ENCODE measurements at places on chromosomes 7 and 10.

- no peak overlapping the region for H3K4me3 ChIP-seq
- no peaks in the 10 kb centered on the region for H3K4me1 ChIP-seq
- H3K27ac ChIP-seq: no peak overlapping the region
- no peak for DNase-seq
- no peaks in the 10 kb centered on the region for H3K27me3 ChIP-seq
- no peaks in the 10 kb centered on the region for H3K36me3 ChIP-seq
Measured at GRCh38 chr10:22017283-22018020, 13.9 kb upstream of the DNAJC1 start.

- no peaks in the 10 kb centered on the region for H3K27me3 ChIP-seq
- H3K4me1 ChIP-seq: no peaks in the 10 kb centered on the region
- DNase-seq: no peak
- no peak overlapping the region for H3K27ac ChIP-seq
- no peak overlapping the region for H3K4me3 ChIP-seq
Measured at GRCh38 chr7:135774284-135774683, 25.7 kb upstream of the FAM180A start.

DNA sequence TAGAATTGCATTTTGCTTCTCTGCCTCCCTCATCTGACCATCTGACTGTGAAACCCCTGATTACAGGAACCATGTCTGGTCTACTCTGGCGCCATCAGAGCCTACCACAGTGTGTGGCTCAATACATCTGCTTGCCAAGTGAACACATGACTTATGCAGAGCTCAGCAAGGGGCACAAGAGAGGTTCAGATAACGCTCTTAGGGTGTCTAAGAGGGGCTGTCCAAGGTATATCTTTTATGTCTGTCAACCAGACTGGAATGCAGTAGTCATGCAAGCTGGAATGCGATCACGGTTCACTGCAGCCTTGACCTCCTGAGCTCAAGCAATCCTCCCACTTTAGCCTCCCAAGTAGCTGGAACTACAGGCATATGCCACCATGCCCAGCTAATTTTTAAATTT is 10.3 kb upstream of the RRP12 start:
- H3K27ac ChIP-seq: no peak overlapping the region
- no peak for DNase-seq
- H3K27me3 ChIP-seq: no peaks in the 10 kb centered on the region

- no peak for DNase-seq
- no peaks in the 10 kb centered on the region for H3K36me3 ChIP-seq
- no peaks in the 10 kb centered on the region for H3K4me1 ChIP-seq
- no peaks in the 10 kb centered on the region for H3K27me3 ChIP-seq
Measured at GRCh38 chr7:26863518-26864308, 677 bp downstream of the SKAP2 start.

DNA sequence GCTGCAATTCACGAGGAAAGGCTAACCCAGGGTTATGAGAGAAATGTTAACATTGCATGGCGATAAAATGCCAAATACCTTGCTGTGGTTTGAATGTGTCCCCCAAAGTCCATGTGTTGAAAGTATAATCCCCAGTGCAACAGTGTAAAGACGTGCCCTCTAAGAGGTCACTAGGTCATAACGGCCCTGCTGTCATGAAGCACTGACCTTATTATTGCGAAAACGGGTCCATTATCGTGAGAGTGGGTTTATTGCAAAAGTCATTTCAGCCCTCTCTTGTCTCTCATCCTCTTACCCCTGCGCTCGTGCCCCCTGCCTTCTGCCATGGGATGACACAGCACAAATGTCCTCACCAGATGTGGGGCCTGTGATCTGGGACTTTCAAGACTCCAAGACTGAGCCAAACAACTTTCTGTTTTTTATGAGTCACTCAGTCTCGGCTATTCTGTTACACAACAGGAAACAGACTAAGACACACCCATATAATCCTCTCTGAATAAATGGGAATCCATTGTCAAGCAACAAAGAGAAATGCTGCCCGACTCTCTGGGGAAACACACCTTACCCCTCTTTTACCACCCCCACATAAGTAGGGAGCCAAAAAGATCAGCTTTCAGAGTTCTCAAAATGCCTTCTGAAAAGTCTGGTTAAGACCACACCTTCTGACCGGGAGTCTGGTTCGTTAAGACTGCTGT is 73.1 kb upstream of the UCN3 start:
- no peaks in the 10 kb centered on the region for H3K36me3 ChIP-seq
- no peak overlapping the region for H3K27ac ChIP-seq
- no peaks in the 10 kb centered on the region for H3K4me1 ChIP-seq
- no peak overlapping the region for H3K4me3 ChIP-seq

- DNase-seq: no peak
- H3K27ac ChIP-seq: no peak overlapping the region
- H3K27me3 ChIP-seq: no peaks in the 10 kb centered on the region
Measured at GRCh38 chr7:111018447-111018846, 72.5 kb upstream of the LRRN3 start.

- DNase-seq: no peak
- H3K4me1 ChIP-seq: no peaks in the 10 kb centered on the region
- no peaks in the 10 kb centered on the region for H3K27me3 ChIP-seq
- no peaks in the 10 kb centered on the region for H3K36me3 ChIP-seq
- H3K4me3 ChIP-seq: no peak overlapping the region
Measured at GRCh38 chr10:70759781-70760180, 25.4 kb downstream of the TBATA start.

- no peaks in the 10 kb centered on the region for H3K36me3 ChIP-seq
- no peaks in the 10 kb centered on the region for H3K4me1 ChIP-seq
- DNase-seq: no peak
- no peak overlapping the region for H3K27ac ChIP-seq
- H3K27me3 ChIP-seq: no peaks in the 10 kb centered on the region
- no peak overlapping the region for H3K4me3 ChIP-seq
Measured at GRCh38 chr10:66958466-66958865, 32.6 kb downstream of the LRRTM3 start.

DNA sequence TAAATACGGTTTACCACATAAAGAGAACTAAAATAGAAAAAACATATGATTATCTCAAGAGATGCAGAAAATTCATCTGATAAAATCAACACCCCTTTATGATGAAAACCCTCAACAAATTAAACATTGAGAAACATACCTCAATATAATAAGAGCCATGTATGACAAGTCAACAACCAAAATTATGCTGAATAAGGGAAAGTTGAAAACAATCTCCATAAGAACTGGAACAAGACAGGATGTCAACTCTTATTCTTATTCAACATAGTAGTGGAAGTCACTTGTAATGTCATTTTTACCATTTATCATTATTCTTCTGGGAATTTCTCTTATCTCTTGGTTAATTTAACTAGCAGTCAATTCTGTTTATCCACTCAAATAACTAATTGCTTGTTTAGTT is 79.0 kb downstream of the PCDH15 start:
- no peaks in the 10 kb centered on the region for H3K36me3 ChIP-seq
- DNase-seq: no peak
- no peaks in the 10 kb centered on the region for H3K27me3 ChIP-seq

GRCh38 chr7:147584771-147585193 is 1005.8 kb upstream of the C7orf33 start:
- H3K36me3 ChIP-seq: no peaks in the 10 kb centered on the region
- H3K4me3 ChIP-seq: no peak overlapping the region
- no peak overlapping the region for H3K27ac ChIP-seq
- H3K4me1 ChIP-seq: no peaks in the 10 kb centered on the region
- no peaks in the 10 kb centered on the region for H3K27me3 ChIP-seq
- no peak for DNase-seq

DNA sequence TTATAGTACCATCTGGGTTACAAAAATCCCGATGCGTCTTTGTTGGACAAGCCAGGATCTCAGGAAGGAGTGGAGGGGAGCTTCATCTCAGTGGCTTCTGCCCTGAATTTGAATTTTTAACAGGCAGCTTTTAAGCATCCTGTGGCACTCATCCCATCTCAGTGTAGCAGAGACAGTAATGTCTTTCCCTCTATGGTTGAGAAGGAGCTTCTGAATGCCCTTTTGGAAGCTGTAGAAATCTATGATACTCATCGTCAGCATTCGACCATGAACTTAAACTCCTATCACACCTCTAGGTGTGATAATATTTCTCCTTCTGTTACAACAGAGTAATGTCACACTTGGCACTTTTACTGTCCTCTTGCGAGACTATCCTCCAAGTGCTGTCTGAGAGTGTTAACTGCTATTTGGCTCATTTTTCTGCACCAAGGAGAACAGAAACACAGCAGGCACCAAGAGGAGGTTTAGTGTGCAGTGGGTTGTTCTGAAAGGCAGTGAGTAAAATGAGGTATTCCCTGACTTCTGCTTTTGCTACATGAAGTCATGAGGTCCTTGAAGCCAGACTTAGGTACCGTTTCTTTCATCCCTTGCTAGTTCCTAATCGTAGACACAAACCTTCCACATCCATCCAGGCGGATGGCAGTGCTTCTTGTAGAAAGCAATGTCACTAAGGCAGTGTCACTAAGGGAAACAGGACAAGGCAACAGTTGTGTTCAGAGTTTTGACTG is 177.4 kb downstream of the CELF2 start:
- H3K4me1 ChIP-seq: no peaks in the 10 kb centered on the region
- no peaks in the 10 kb centered on the region for H3K36me3 ChIP-seq
- H3K4me3 ChIP-seq: no peak overlapping the region
- H3K27me3 ChIP-seq: no peaks in the 10 kb centered on the region

DNA sequence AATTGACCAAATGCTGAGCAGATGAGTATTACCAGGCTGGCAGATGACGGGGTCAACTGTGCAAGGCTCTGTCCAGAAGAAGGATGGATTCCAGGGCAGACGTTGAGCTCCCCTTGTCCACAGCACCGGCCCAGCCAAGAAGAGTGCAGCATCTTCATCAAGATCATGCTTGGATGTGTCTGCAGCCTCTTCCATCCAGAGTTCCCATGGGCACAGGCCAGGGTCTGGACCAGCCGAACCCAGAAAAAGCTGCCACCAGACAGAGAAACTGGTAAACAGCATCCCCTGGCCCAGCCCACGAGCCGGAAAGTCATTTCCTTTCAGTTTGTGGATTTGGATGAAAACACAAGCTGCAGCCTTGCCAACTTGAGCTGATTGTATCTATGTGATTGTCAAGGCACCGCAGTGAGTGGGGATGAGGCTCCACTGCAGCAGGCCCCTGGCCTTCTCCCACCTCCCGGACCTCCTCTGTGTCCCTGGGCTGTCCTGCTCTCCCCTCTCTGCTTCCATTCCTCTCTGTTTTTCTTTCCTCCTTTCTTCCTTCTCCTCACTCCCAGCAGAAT is 321.8 kb downstream of the TCERG1L start:
- H3K27ac ChIP-seq: no peak overlapping the region
- H3K4me1 ChIP-seq: no peaks in the 10 kb centered on the region
- no peaks in the 10 kb centered on the region for H3K36me3 ChIP-seq
- no peaks in the 10 kb centered on the region for H3K27me3 ChIP-seq
- no peak overlapping the region for H3K4me3 ChIP-seq

GRCh38 chr10:86264481-86265231 is 101.9 kb downstream of the GRID1 start:
- no peaks in the 10 kb centered on the region for H3K36me3 ChIP-seq
- H3K4me1 ChIP-seq: no peaks in the 10 kb centered on the region
- no peak overlapping the region for H3K27ac ChIP-seq
- no peak overlapping the region for H3K4me3 ChIP-seq

- H3K27ac ChIP-seq: no peak overlapping the region
- no peak for DNase-seq
- no peaks in the 10 kb centered on the region for H3K4me1 ChIP-seq
- no peaks in the 10 kb centered on the region for H3K36me3 ChIP-seq
- no peak overlapping the region for H3K4me3 ChIP-seq
- no peaks in the 10 kb centered on the region for H3K27me3 ChIP-seq
Measured at GRCh38 chr7:137810248-137810647, 36.5 kb downstream of the DGKI start.

- no peaks in the 10 kb centered on the region for H3K27me3 ChIP-seq
- H3K27ac ChIP-seq: no peak overlapping the region
- no peak overlapping the region for H3K4me3 ChIP-seq
- no peaks in the 10 kb centered on the region for H3K4me1 ChIP-seq
- H3K36me3 ChIP-seq: peaks cover 33% of the 10 kb centered on the region
Measured at GRCh38 chr10:123746942-123747341, 80.8 kb downstream of the GPR26 start.

GRCh38 chr10:72449941-72450441 is 95.3 kb upstream of the DNAJB12 start:
- H3K4me1 ChIP-seq: no peaks in the 10 kb centered on the region
- H3K27me3 ChIP-seq: no peaks in the 10 kb centered on the region
- H3K27ac ChIP-seq: no peak overlapping the region
- no peak overlapping the region for H3K4me3 ChIP-seq

DNA sequence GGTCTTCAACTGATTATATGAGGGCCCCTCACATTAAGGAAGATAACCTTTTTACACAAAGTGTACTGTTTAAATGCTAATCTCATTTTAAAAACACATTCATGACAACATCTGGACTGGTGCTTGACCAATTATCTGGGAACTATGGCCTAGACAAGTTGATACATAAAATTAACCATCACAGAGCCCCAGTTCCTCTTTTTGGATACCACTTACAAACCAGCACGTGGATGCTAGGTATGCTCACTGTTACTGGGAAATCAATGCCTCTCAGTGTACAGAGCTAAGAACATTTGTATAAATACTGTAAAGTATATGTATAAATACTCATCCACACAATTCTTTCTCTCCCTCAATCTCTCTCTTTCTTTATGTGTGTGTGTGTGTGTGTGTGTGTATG is 1217.8 kb upstream of the LRRTM3 start:
- no peak overlapping the region for H3K27ac ChIP-seq
- H3K4me1 ChIP-seq: no peaks in the 10 kb centered on the region
- no peak overlapping the region for H3K4me3 ChIP-seq
- no peaks in the 10 kb centered on the region for H3K27me3 ChIP-seq

DNA sequence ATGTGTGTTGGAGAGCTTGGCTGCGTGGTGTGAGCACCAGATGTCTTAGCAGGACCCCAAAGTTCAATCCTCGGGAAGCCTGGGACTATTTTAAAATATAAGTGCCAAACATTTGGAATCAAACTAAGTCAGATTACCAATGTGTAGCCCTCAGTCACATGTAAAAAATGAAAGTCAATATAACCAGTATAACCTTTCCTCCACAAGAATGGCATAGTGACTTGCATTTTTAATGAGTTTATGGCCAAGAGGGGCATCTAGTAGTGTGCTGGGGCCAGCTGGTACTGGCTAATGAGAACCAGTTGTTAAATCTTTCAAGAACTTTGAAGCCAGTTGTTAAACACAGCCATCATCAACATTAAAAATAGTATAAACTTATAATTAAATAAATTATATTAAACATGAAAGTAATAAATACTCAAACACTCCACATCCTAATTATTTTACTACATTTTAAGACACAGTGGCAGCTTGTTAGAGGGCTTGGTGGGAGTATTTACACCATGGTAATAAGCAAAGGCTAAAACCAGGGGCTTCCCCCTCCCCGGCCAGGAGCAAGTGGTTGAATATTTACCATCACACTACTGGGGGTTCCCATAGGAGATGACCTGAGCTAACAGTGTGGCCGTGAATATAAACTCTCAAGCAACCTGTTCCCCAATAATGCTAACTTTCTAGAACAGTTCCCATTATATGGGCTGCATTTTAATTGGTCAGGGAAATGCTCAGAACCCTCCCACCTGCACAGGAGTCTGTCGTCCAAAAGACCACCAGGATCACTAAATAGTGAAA is 7.9 kb upstream of the FAM170B start:
- no peak for DNase-seq
- no peaks in the 10 kb centered on the region for H3K36me3 ChIP-seq
- H3K27me3 ChIP-seq: no peaks in the 10 kb centered on the region

- no peaks in the 10 kb centered on the region for H3K27me3 ChIP-seq
- peaks cover 9% of the 10 kb centered on the region for H3K4me1 ChIP-seq
- no peak for DNase-seq
- H3K36me3 ChIP-seq: no peaks in the 10 kb centered on the region
- H3K27ac ChIP-seq: no peak overlapping the region
- no peak overlapping the region for H3K4me3 ChIP-seq
Measured at GRCh38 chr7:112147793-112148361, 58.3 kb downstream of the DOCK4 start.

GRCh38 chr7:117110480-117111315 is 157.4 kb downstream of the ST7 start:
- H3K4me3 ChIP-seq: no peak overlapping the region
- H3K4me1 ChIP-seq: no peaks in the 10 kb centered on the region
- no peak for DNase-seq

All from ascending aorta (tissue), 2 donors.